ENCODE measurements at places on chromosomes 5 and 9.
A peak's percentile ranks its signal among the peaks of the same experiment; 100 is the strongest.

- DNase-seq, result no peak
Measured at GRCh38 chr5:150112201-150113046, 26.1 kb upstream of the CSF1R start.

- no peak for DNase-seq
Measured at GRCh38 chr5:153753645-153754432, 263.4 kb downstream of the GRIA1 start.

DNA sequence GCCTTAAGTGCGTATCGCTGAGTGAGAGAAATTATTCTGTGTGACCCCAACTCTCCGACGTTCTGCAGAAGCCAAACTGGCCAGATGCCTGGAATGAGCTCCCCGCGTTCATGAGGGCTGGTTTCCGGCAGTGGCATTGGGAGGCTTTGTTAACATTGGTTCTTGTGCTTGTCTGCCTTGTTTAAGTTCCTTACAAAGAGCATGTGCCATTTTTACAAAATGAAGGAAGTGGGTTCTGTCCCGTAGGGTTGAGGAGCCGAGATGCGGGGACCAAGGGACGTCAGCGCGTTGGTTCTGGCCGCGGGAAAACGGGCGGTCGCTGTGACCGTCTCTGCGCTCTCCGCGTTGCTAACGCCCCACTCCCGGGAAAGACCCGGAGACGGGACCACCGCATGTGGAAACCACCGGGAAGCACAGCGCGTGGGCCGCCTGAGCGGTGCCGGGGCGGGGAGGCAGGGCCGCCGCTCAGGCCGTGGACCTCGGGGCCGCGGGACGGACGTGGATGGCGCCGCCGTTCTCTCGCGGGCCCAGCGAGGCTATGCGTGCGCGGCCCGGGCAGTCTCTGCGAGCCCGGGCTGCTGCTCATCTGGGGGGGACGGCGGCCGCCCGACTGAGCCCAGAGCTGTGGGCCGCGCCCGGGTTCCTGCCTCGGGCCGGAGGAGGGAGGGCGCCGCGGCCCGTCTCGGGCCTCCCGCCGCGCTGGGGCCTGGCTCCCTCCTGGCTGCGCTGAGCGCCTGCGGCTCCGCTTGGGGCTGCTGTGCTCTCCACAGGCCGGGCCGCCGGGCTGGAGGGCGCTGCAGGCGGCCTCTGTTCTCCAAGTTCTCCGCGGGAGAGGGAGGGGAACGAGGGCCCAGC, 13.4 kb downstream of the RABL6 start:
- DNase-seq, result no peak

DNA sequence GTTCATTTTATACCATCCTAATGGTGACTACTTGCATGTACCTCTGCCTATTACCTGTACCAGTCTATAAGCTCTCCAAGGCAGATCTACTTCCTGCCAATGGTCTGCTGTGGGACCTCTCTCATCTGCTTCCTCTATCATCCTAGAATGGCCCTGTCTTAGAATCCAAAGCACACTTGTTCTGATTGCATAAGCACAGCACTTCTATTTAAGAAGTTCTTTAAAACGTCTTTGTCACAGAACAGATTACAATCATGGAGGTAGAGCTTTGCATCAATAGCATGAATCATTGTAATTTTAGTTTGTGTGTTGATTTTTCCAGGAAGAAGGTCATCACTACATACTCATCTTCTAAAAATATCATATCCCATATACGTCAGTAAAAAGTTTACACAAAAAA, 131.8 kb upstream of the ACOT12 start:
- no peak for DNase-seq

DNA sequence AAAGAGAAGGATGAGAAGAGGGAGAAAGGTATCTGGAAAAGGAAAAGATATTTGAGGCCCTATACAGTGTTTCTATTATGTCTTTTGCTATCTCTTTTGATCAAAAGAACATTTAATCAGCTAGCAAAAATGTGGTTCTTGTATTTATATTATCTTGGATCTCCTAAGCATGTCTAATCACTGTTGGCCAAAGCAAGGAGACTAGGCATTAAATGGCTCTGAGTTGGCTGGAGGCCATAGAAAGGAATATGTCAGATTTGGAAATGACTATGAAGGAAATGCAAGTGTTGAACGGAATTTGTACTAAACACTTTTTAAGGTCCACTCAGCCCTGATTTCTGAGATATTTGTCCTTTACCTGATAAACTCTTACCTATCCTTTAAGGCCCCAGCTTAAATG, 22.4 kb upstream of the THG1L start:
- DNase-seq, result no peak

DNA sequence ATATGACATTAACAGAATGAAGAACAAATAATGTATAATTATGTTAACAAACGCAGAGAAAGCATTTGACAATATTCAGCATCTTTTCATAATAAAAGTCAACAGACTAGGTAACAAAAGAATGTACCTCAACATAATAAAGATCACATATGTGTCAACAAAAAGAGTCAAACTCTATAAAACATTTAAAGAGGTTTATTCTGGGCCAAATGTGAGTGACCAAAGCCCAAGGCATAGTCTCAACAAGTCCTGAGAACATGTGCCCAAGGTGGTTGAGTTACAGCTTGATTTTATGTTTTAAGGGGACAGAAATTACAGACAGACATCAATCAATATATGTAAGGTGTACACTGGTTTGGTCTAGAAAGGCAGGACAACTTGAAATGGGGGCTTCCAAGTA, 19.4 kb downstream of the BTNL8 start:
- no peak for DNase-seq

GRCh38 chr5:322942-323879, 1.7 kb downstream of the AHRR start:
- DNase-seq, result no peak

DNA sequence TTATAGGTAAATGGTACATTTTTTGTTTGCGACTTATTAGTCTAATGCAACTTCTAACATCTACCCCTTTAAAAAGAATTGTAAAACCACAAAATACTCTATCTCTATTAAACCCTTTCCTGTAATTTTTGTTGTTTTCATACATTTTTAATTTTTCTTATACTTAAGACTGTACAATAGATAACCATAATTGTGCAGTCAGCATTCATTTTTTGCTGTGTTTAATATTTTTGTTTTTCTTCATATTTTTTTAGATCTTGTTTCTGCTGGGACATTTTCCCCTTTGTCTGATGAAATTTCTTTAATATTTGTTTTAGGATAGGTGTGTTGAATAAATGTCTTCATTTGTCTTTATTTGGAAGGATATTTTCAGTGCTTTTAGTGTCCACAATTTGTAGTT, 19.9 kb downstream of the OR1J1 start:
- no peak for DNase-seq

GRCh38 chr9:124813501-124814163, 36.7 kb downstream of the OLFML2A start:
- no peak for DNase-seq

- DNase-seq, result no peak
Measured at GRCh38 chr9:2260417-2261306, 245.5 kb downstream of the SMARCA2 start.

- no peak for DNase-seq
Measured at GRCh38 chr5:56306433-56307150, 73.5 kb upstream of the ANKRD55 start.

- DNase-seq, result peak; percentile 64
Measured at GRCh38 chr5:75566710-75567309, 44.4 kb upstream of the ANKDD1B start.

DNA sequence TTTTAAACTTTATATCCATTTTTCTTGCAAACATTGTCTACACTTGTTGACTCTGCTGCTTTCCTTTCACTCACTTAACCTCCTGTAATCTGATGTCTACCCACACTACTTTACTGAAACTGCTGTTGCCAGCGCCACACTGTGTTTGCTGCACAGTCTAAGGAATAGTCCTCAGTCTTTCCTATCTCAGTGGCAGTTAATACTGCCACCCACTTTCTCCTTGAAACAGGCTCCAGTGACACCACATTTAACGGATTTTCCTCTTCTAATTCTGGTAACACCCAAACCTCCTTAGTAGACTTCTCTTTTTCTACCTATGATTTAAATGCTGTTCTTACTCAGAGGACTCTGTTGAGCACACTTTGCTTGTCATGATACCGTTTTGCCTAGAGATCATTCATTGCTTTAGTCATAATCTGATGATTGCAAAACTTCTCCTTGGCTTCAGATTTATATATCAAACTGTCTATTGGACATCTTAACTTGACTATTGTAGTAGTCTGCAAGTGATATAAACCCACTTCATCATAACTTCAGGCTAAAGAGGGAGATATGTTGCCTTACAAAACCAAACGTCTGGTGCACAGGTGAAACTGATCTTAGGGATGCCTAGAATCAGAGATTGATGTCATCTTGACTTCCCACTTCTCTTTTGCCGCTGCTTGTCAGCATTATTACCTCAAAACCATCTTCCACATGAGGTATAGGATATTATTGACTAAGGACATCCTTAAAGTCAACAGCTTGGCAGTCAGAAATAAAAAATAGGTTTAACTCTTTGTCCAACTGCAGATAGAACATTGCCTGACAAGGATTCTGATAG, 94.1 kb downstream of the CDC42SE2 start:
- DNase-seq, result no peak

- no peak for DNase-seq
Measured at GRCh38 chr9:134955801-134956200, 38.1 kb upstream of the FCN1 start.

DNA sequence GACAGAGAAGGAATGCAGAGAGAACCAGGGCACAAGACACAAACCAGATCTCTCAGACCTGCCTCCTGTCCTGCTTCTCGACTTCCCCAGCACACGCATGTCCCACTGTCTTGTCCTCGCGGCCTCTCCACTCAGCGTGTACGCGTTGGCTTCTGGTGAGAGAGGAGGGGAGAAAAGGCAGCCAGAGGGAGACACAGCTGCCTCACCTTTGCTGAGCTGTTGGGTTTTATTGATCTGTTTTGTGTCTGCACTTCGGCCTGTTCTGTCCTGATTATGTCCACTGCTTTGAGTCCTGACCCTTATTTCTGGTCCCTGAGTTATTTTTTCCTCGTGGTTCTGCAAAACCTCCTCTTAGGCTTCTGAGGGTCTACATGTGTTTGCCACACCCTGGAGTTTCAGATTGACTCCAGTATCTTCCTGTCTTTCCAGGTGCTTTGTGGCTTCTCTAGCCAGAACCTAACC, 87.5 kb upstream of the AGXT2 start:
- DNase-seq, result no peak
